Activated CD4-positive, alpha-beta memory T cell treated with anti-CD3 and anti-CD28 coated beads for 36 hours (primary cell): ENCODE measurements at places on chromosomes 13 and 19. TPM values are rescaled to one million over a fixed set of nuclear protein-coding genes. Genes with fewer than 3 reads are reported as not detected.

Gene PRR36
- 0.19 TPM for total RNA-seq

Gene CASP14
- total RNA-seq = not detected

Gene PLK5
- total RNA-seq = not detected

Gene FGF22
- 0.14 TPM for total RNA-seq

Gene EDNRB
- total RNA-seq = not detected

Gene PRODH2
- total RNA-seq = not detected

Gene PRR22
- total RNA-seq = 2.6 TPM

Gene ZNF112
- not detected for total RNA-seq

Gene OR10H2
- not detected for total RNA-seq

Gene RFXAP
- 10.0 TPM for total RNA-seq

Gene PRR12
- total RNA-seq = 19.9 TPM

Gene SHISA2
- 0.17 TPM for total RNA-seq

Gene CCL25
- not detected for total RNA-seq

Gene KLK12
- not detected for total RNA-seq

Gene PSPN
- 2.0 TPM for total RNA-seq

Gene SERPINE3
- total RNA-seq = not detected

Gene GRK1
- total RNA-seq = not detected
